ENCODE measurements at places on chromosomes 2 and 18.

- DNase-seq, result no peak
Observed at GRCh38 chr18:79850731-79851130, 53.0 kb downstream of the KCNG2 start.

DNA sequence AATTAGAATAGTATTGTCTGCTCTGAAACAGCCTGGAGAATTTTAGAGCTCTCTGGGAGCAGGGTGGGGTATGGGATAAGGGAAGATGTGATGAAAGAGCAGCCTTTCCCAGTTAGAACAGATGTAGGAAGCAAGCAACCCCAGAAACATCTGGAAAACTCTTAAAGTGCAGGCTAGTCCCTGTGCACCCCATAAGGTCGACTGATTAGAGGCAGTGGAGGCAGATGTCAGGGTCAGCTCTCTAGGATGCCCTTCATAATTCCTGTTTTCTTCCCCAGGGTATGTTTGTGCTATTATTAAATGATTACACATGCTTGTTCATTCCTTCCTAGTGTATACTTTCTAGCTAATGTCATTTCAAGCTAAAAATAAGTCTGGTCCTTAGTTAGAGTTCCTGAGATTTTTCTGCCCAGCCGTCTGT is 41.7 kb downstream of the PTPRM start:
- no peak for DNase-seq

DNA sequence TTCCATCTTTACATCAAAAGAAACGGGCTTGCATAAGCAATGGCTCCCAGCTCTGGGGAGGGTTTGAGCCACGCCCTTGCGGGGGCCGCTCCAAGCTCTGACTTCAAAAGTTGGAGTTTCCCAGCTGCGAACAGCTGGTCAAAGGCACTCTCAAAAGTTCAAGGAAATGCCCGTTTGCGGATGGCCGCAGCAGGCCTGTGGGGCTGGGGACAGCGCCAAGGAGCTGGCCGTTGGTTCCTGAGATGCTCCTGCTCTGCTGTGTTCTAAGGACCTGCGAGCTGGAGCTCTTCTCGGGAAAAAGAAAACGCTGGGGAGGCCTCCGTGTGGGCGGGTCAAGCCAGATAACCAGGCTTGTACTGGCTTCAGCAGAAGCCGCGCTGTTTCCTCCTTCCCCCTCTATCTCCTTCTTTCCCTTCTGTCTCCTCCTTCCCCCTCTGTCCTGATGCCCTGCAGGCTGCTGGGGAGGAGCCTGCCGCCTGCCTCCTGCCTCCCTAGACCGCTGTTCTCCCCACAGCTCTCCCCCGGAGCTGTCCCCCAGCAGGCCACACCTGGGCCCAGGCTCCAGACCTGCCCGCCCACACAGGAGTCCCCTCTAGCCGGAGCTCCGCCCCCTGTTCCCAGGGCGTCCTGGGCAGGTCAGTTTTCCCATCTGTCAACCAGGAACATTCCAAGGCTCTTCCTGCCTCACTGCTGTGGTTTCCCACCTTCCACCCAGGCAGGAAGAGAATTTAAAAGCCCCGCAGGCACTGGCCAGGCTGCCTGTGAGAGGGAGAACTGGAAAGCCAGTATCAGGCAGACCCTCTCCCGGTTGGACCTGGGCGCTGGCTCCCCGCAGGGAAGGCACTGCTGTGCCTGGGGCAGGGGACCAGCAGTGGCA is 14.1 kb downstream of the KLF11 start:
- no peak for DNase-seq

- no peak for DNase-seq
Observed at GRCh38 chr18:24818441-24818840, 358.0 kb downstream of the HRH4 start.

DNA sequence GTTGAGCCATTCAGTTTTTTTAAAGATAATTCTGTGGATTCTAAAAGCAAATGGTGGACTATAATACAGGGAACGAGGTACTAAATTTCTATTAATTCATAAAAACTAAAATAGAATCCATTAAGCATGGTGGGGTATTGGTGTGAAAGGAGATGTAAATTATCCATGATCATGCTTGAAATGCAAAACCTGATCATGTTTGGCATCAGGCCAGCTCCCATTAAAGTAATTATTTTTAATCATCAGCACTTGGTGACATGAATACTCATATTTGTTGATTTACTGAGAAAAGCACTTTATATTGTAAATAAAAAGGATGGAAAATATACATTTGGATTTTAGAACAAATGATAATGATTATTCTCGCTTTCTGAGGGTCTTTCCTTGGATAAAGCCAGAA is 232.3 kb upstream of the MEIS1 start:
- DNase-seq, result no peak

GRCh38 chr2:237236188-237236587 is 150.5 kb downstream of the COPS8 start:
- DNase-seq, result no peak

DNA sequence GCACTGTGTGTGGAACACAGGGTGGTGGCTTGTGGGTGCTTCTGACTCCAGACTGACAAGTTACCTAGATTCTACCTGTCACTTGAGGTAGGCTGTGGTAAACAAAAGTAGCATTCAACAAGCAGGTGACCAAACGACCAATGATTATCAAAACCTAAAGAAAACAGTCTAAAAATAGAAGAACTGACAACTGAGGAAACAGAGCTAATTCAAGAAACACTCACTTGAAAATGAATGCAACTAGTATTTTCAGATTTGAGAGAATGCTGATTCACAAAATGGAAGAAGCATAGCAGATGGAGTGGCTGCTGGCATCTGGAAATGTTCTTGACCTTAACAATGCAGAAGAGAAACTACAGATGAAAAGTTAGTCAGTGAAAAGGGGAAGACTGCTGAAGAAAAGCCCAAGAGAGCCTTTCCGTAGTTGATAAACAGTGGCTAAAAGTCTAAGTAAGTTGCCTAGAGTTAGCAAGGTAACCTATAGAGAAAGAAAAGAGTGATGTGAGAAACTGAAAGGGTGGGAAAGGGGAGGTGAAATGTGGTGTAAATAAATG is 170.4 kb downstream of the NCK2 start:
- peak; percentile 5 for DNase-seq

GRCh38 chr18:58496231-58496630 is 132.7 kb downstream of the ALPK2 start:
- DNase-seq, result no peak

GRCh38 chr2:115606350-115606749 is 1163.9 kb downstream of the DPP10 start:
- no peak for DNase-seq

DNA sequence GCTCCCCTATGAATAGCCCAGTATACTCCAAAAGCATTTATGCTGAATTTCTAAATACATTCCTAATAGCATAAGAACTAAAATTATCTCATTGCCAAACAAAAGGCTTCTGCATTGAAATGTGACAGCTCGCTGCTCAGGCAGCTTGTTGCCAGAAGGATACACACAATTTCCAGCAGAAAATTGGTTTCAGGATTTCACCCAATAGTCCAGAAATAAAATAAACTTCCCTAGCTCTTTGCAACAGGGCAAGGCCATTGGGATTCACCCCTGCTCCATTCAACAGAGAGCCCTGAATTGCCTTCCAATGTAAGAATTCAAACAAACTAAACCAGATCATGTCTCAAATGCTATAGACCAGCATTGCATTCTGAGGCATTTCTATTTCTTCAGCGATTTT is 70.7 kb downstream of the RBM43 start:
- DNase-seq, result no peak

DNA sequence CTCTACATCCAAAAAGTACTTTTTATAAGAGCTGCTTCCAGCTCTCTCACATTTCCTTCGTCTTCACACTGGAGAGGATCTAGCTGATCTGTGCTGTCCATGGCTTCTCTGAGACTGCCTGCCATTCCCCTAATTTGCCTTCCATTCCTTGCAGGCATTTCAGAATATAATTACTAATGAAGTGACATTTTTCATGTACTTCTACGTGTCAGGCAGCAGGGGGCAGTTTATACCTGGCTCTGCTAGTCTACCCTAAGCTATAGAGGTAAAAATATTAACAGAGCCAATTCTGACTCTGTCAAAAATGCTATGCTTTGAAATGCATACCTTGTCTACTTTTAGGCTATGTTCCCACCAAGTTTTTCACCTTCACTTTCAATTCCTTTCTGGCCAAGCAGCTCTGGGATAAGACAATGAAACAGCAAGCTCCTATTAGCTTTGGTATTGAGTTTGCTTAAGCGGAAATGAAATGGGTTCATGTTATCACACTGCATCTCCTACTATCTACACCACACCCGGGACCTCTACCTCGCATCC is 81.9 kb downstream of the MEP1B start:
- DNase-seq, result peak; percentile 23

- DNase-seq, result no peak
Observed at GRCh38 chr2:166013878-166014277, 60.3 kb upstream of the TTC21B start.

DNA sequence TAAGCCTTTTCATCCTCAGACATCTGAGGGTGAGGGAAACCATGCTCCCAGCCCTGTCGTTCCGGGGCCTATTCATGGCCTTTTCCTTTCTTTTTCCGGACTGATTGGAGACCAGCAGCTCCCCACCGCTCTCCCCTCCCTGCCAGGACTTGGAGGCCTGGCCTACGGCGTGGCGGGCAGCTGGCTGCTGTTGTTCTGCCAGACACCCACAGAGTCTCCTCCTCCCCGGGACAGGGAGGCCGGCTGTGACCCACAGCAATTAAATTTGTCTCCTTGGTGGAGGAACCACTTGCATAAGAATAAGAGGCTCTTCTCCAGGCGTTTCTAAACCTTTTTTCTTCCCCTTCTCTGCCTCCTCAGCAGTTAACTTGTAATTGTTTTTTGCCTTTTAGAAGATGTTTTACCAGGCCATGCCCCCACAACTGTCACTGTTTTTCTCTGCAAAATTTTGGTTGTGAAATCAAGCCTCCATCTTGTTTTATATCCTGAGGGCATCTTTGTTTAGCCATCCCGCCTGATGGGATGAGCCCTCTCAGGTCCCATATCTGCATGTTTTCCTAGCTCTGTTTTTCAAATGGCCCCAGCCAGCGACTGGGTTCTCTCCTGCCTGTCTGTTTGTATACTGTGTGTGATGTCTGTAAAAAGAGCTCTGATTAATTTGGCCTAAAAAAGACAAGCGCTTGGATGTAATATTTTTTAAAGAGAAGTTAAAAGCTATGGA is 1060.0 kb upstream of the DDX18 start:
- DNase-seq, result no peak

Data from GM19239 (cell line).